ENCODE measurements at places on chromosomes 12 and 14. TPM values are rescaled to one million over a fixed set of nuclear protein-coding genes. Genes with fewer than 3 reads are reported as not detected.

The KLRF2 gene
- not detected for total RNA-seq

The VAMP1 gene
- total RNA-seq, result 33.4 TPM

The MYO1A gene
- total RNA-seq, result 2.0 TPM

The DHRS2 gene
- 3.0 TPM for total RNA-seq

The TMEM229B gene
- total RNA-seq, result 1.5 TPM

The SERPINA10 gene
- not detected for total RNA-seq

The DTX1 gene
- 3.1 TPM for total RNA-seq

The CLEC1B gene
- total RNA-seq, result not detected

The PPFIA2 gene
- not detected for total RNA-seq

The COQ5 gene
- 33.7 TPM for total RNA-seq

The DACT1 gene
- total RNA-seq, result 0.48 TPM

The GNB3 gene
- total RNA-seq, result 0.32 TPM

The ALDH2 gene
- total RNA-seq, result 1.4 TPM

The SLC2A14 gene
- total RNA-seq, result 0.17 TPM

The B3GNT4 gene
- total RNA-seq, result 0.63 TPM

All from activated CD8-positive, alpha-beta memory T cell treated with anti-CD3 and anti-CD28 coated beads for 36 hours (primary cell).